RWPE2 (cell line): ENCODE measurements at places on chromosomes 3 and 15.
A peak's percentile ranks its signal among the peaks of the same experiment; 100 is the strongest.

DNA sequence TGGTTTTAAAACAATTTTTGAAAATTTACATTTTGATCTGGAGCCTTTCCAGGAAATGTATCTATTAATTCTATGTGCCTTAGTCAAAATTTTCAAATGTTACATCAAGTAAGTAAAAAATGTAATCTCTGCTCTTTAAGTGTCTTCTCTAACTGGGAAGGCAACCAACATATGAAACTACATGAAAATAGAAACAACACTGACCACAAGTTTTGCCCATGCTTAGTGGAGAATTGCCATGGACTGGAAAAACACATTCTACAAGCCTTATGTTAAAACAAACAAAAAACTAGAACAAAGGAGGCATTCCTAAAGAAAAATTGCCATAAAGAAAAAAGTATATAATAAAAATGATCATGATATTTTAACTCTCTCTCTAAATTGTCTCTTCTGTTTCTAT lies 75.9 kb upstream of the SPRED1 start:
- H3K27me3 ChIP-seq: peaks cover 4% of the 10 kb centered on the region
- no peak overlapping the region for H3K4me3 ChIP-seq
- DNase-seq: no peak
- H3K36me3 ChIP-seq: no peaks in the 10 kb centered on the region

GRCh38 chr15:28133281-28133680 lies 34.2 kb upstream of the OCA2 start:
- peaks cover 58% of the 10 kb centered on the region for H3K36me3 ChIP-seq
- no peak overlapping the region for H3K4me3 ChIP-seq
- H3K27me3 ChIP-seq: no peaks in the 10 kb centered on the region
- no peaks in the 10 kb centered on the region for H3K4me1 ChIP-seq

DNA sequence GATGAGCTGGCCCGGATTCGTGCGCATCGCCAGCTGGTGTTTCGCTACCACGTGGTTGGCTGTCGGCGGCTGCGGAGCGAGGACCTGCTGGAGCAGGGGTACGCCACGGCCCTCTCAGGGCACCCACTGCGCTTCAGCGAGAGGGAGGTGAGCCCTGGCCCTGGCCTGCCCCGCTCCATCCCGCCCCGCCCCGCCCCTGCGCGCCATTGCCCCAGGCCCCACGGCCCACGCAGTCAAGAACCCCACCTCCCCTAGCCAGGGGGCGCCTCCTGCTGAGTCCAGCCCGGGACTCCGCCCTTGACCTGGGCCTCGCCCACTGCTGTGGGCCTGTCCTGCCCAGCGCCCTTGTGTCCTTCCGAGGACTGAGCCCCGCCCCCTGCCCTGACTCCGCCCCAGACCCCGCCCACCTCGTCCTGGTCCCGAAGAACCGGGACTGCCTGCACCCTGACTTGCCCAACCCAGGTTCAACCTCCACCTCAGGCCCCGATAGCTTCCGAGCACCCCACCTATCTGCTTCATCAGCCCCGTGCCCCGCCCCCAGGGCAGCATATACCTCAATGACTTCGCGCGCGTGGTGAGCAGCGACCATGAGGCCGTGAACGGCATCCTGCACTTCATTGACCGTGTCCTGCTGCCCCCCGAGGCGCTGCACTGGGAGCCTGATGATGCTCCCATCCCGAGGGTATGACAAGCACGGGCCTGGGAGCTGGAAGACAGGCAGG lies 14.8 kb downstream of the NT5DC2 start:
- H3K27me3 ChIP-seq: no peaks in the 10 kb centered on the region
- no peaks in the 10 kb centered on the region for H3K4me1 ChIP-seq
- H3K36me3 ChIP-seq: peaks cover 8% of the 10 kb centered on the region
- H3K27ac ChIP-seq: no peak overlapping the region
- no peak for DNase-seq

- H3K4me3 ChIP-seq: no peak overlapping the region
- no peaks in the 10 kb centered on the region for H3K27me3 ChIP-seq
- DNase-seq: no peak
- peaks cover 23% of the 10 kb centered on the region for H3K4me1 ChIP-seq
- peaks cover 69% of the 10 kb centered on the region for H3K36me3 ChIP-seq
Measured at GRCh38 chr3:57592306-57592705, 4.8 kb downstream of the ARF4 start.

- DNase-seq: no peak
- H3K4me1 ChIP-seq: no peaks in the 10 kb centered on the region
- no peaks in the 10 kb centered on the region for H3K36me3 ChIP-seq
- H3K4me3 ChIP-seq: no peak overlapping the region
- H3K27ac ChIP-seq: no peak overlapping the region
Measured at GRCh38 chr3:50203113-50203808, 1.8 kb upstream of the SLC38A3 start.

DNA sequence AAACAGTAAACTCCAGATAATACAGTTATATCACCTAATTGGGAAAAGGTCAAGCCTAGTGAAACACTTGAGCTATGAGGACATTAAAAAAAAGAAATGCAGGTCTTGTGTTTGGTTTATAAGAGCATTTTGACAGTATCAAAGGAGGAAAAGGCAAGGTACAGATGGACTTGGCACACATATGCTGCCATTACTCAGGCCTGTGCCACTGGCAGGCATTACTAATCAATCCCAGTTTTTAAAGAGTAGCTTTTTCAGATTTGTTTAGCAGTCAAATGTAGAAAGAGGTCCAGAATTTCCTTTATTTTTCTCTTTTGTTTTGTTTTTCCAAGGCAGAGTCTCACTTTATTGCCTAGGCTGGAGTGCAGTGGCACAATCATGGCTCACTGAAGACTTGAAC lies 38.9 kb downstream of the MDFIC2 start:
- DNase-seq: no peak
- H3K4me3 ChIP-seq: no peak overlapping the region
- H3K4me1 ChIP-seq: no peaks in the 10 kb centered on the region
- no peaks in the 10 kb centered on the region for H3K27me3 ChIP-seq

GRCh38 chr15:97783240-97783639 lies 177.3 kb upstream of the ARRDC4 start:
- H3K4me3 ChIP-seq: no peak overlapping the region
- no peaks in the 10 kb centered on the region for H3K27me3 ChIP-seq

GRCh38 chr15:39752991-39753390 lies 29.6 kb downstream of the FSIP1 start:
- DNase-seq: no peak
- H3K36me3 ChIP-seq: no peaks in the 10 kb centered on the region; the same call in 1 of the 2 replicates
- no peak overlapping the region for H3K27ac ChIP-seq
- H3K4me1 ChIP-seq: peaks cover 8% of the 10 kb centered on the region

DNA sequence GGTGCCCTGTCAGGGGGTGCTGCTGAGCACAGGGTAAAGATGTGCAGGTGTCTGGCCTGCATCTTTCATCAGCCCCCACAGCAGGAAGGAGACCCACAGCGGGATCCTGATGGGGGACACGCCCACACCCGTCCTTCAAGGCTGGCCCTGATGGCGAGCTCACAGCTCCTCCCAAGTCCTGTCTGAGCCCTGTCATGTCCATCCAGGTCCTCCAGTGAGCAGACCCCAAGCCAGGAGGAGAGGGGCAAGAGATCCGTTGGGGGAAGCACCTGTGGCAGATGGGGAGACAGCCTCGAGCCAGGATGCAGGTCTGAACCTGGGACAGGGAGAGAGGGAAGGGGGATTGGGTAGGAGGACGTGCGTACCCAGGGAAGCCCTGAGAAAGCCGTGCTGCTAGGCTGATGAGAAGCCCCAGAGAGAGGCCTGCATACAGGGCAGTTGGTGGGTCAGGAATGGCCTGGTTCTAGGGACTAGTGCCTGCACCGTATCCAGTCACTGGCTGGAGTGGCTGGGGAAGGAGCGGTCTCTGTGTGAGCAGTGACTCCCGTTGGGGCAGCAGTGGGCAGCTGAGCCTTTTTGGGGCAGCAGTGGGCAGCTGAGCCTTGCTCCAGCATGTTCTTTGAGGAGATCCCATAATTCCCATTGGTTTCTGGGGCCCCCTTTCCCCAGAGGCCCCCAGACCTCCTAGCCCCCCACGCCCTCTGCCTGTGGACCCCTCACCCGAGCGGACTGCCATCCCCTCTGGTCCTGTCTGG lies 133.3 kb upstream of the MEF2A start:
- peak; percentile 64 for DNase-seq
- H3K27ac ChIP-seq: peak overlapping the region; percentile 1
- no peak overlapping the region for H3K4me3 ChIP-seq
- H3K4me1 ChIP-seq: peaks cover 15% of the 10 kb centered on the region

GRCh38 chr3:152518346-152518745 lies 249.6 kb downstream of the MBNL1 start:
- no peak overlapping the region for H3K4me3 ChIP-seq
- H3K4me1 ChIP-seq: no peaks in the 10 kb centered on the region
- no peak overlapping the region for H3K27ac ChIP-seq
- H3K36me3 ChIP-seq: no peaks in the 10 kb centered on the region
- DNase-seq: no peak
- H3K27me3 ChIP-seq: no peaks in the 10 kb centered on the region

DNA sequence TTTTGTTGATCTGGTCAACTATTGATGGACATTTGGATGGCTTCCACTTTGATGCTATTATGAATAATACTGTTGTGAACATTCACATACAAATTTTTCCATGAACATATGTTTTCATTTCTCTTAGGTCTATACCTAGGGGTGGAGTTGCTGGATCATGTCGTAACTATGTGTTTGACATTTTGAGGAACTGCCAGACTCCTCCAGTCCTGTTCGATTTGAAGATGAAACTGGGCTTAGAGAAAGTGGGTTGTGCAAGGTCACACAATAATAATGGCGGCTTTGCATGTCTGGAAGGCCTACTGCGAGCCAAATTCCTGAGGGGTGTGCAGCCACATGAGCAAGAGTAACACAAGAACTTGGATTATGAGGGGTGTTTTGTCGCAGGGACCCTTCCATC lies 2.6 kb downstream of the TSEN2 start:
- peaks cover 49% of the 10 kb centered on the region for H3K36me3 ChIP-seq
- no peaks in the 10 kb centered on the region for H3K4me1 ChIP-seq
- no peak overlapping the region for H3K27ac ChIP-seq
- H3K27me3 ChIP-seq: no peaks in the 10 kb centered on the region

DNA sequence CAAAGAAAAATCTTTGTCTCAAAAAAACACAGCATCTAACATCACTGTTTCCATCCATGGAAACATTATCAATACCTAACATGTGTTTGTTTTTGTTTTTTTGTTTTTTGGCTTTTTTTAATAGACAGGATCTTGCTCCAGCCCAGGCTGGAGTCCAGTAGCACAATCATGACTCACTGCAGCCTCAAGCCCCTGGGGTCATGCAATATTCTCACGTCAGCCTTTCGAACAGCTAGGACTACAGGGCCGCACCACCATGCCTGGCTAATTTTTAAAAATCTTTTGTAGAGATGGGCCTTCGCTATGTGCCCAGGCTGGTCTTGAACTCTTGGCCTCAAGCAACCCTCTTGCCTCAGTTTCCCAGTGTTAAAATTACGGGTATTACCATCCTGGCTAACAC lies 52.8 kb downstream of the RAF1 start:
- no peaks in the 10 kb centered on the region for H3K4me1 ChIP-seq
- no peak overlapping the region for H3K4me3 ChIP-seq
- no peak for DNase-seq

GRCh38 chr15:59543721-59544547 lies 67.6 kb upstream of the GCNT3 start:
- H3K4me3 ChIP-seq: no peak overlapping the region
- no peak for DNase-seq
- no peak overlapping the region for H3K27ac ChIP-seq
- H3K27me3 ChIP-seq: peaks cover 2% of the 10 kb centered on the region
- no peaks in the 10 kb centered on the region for H3K36me3 ChIP-seq

DNA sequence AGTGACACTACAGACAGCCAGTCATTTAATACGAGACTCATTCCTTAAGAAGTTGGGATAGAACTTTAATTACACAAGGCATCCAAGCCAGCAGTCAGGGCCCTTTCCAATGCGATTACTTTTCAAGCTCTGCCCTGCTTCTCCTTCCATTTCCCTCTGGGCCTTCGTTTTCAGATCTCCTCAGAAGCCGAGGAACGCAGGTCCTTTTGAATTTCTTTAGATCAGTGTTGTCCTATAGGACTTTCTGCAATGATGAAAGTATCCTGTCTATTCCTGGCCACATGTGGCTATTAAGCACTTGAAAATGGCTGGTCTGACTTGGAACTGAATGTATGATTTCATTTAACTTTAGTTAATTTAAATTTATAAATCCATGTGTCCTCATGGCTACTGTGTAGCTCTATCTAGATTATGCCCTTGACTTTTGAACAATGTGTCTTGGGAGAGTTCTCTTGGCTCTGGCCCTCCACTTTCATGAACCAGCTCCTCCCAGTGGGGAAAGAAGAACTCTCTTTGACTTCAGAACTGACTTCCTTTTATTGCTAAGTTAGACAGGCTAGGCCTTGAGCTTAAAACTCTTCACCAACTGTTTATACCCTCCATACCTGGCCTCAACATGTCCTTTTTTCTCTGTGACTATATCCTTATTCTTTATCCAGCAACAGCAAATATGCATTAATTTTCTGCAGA lies 22.6 kb downstream of the TGFBR2 start:
- H3K27ac ChIP-seq: peak overlapping the region; percentile 94
- H3K27me3 ChIP-seq: no peaks in the 10 kb centered on the region
- no peak overlapping the region for H3K4me3 ChIP-seq
- DNase-seq: no peak
- peaks cover 97% of the 10 kb centered on the region for H3K4me1 ChIP-seq

DNA sequence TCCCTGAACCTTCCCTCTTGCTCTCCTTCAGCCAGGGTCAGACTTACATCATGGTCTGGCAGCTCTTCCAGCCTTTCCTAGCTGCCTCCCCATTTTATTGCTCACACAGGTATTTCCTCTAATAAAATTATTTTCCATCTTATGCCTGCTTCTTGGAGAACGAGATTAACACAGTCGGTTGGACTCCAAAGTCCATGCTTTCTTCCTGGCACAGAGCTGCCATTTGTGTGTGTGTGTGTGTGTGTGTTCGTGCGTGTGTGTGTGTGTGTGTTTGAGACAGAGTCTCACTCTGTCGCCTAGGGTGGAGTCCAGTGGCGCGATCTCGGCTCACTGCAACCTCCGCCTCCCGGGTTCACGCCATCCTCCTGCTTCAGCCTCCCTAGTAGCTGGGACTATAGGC lies 15.5 kb downstream of the FSD2 start:
- DNase-seq: no peak
- H3K4me3 ChIP-seq: no peak overlapping the region
- H3K4me1 ChIP-seq: peaks cover 4% of the 10 kb centered on the region
- no peaks in the 10 kb centered on the region for H3K36me3 ChIP-seq

DNA sequence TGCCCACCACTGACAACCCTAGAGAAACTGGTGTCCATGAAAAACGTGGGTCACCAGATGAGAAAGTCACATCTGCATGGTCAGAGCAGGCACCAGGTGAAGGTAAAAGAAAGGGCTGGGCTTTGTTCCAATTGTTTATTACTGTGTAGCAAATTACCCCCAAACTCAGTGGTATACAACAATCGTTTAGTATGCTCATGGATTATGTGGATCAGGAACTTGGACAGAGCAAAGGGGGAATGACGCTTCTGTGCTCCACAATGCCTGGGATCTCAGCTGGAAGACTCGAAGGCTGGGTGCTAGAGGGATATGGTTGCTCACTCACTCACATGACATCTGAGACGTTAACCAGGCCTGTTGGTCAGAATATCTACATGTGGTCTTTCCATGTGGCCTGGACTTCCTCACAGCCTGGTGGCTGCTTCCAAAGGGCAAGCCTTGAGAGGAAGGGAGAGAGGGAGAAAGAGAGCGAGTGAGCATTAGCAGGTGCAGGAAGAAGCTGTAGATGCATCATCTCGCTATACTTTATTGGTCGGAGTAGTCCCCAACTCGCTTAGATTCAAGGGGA lies 44.9 kb downstream of the LPP start:
- no peak overlapping the region for H3K4me3 ChIP-seq
- no peak overlapping the region for H3K27ac ChIP-seq
- no peak for DNase-seq
- H3K27me3 ChIP-seq: no peaks in the 10 kb centered on the region
